ENCODE measurements at places on chromosomes 13 and 19.
A peak's percentile ranks its signal among the peaks of the same experiment; 100 is the strongest.

- no peak for DNase-seq
Measured at GRCh38 chr13:29073755-29074154, 253.6 kb downstream of the MTUS2 start.

GRCh38 chr13:41775251-41775650, 185.7 kb downstream of the VWA8 start:
- no peak for DNase-seq

DNA sequence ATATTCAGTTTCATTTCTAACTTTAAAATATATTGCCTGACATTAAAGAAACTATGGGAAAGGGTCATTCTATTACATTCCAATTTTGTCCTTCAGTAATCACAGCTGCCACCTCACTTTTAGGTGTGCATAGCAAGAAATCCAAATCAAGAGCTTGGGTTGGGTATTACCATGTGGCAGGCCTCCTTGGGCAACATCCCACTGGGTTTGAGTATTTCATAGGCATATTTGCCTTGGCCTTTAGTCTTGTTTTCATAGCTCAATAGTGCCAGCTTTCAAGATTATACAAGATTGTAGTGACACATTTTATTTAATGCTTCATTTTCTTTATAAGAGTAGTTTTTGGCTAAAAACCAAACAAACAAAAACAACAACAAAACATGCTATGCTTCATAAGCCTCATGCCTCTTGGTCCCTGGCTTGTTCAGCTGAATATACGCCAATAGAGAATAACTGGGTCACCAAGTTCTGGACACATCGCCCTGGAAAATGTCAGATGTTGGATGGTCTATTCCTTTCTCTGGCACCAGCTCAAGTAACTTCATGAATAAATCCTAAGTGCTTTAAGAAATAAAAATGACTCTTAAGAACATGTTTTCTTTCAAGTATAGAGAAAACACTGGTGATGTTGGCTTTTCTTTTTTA, 167.4 kb upstream of the STARD13 start:
- DNase-seq: no peak

GRCh38 chr13:109576331-109576813, 210.0 kb downstream of the IRS2 start:
- no peak for DNase-seq

- no peak for DNase-seq
Measured at GRCh38 chr19:30202060-30202600, 170.1 kb upstream of the ZNF536 start.

- DNase-seq: no peak
Measured at GRCh38 chr19:29517946-29518345, 7.8 kb upstream of the VSTM2B start.

GRCh38 chr13:59780058-59780457, 383.7 kb downstream of the DIAPH3 start:
- peak; percentile 11 for DNase-seq

DNA sequence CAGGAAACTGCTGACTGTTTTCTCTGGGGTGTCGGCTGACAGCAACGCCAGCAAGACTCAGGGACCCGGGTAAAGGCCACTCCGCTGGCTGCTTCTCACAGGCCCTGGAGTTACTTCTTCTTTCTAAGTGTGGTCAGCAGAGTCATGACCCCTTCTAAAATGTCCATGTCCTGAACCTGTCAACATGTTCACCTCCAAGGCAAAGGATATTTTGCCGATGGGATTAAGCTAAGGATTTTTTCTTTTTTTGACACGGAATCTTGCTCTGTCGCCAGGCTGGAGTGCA, 7.9 kb downstream of the PEX11G start:
- DNase-seq: no peak

DNA sequence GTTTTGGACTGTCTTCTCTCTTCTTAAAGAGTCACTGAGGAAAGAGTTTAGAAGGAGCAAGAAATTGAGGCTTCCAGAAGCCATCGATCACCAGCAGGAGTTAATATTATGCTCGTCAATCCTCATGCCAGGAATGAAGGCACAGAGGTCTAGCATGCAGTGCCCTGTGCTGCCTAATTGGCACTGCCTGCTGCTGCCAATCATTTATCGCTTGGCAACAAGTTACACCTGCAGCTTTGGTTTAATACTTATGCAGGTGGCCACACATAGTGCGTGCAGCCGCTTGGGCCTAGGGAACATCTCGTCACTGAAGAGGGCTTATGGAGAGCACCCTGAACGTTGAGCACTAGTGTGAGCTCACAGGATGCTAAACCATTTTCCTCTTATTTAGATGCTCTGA, 2.7 kb upstream of the SOX1 start:
- no peak for DNase-seq

Measured in fibroblast of skin of right quadriceps (primary cell).